Nephron progenitor cell (in vitro differentiated cells): ENCODE measurements at places on chromosomes 3 and 15.

DNA sequence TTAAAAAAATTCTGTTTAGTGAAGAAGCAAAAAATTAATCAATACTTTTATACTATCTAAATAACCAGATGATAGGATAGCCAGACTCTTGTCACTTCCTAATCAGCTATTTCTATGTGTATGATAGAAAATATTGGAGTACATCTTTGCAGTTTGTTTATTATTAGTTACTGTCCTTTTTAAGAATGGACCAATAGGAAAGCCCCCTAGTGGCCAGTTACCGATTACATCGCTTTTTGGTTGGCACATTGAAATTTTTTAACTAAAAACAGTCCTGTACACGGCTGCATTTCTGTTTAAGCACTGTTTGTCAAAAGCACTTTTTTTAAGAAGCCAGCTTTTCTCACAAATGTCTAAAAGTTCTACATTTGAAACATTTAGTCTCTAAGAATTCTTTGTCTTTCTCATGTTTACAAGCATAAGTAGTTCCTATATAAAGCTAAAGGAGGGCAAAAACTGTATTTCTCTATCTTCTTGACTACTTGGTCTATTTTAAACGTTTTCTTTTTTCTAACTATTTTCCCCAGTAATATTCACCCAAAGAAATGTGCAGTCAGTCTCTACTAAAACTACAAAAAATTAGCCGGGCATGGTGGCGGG lies 253.2 kb upstream of the LRTM1 start:
- H3K27me3 ChIP-seq, result no peaks in the 10 kb centered on the region
- no peak overlapping the region for H3K4me3 ChIP-seq
- H3K4me1 ChIP-seq, result peaks cover 39% of the 10 kb centered on the region
- H3K27ac ChIP-seq, result no peak overlapping the region
- peak; percentile 38 for DNase-seq

DNA sequence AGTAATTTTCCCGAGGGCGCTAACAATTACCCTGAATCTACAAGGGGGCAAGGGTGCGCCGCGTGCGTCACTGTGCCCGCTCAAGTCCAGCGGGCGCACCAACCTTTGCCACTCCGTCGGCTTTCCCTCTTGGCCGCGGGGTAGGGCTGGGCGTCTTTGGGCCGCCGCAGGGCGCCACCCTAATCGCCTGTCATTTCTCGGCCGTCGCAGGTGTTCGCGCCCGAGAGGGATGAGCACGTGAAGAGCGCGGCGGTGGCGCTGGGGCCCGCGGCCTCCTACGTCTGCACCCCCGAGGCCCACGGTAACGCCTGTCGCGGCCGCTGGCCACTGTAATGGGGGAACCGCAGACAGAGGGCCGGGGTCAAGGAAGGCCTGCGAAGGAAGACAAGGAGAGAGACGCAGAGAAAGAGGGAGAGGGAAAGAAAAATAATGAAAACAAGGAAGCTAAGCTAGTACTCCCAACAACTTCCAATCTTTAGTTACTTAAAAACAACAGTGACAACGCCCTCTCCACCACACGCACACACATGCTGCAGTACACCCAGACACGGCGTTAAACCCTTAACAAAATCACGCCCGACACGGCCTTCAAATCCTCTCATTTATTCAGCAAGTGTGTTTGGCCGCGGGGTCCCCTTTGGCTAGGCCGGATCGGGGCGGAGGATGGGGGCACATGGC lies 3.8 kb downstream of the SKOR1 start:
- H3K4me1 ChIP-seq, result peaks cover 63% of the 10 kb centered on the region
- peak overlapping the region; percentile 75 for H3K4me3 ChIP-seq
- no peak overlapping the region for H3K27ac ChIP-seq
- no peaks in the 10 kb centered on the region for H3K36me3 ChIP-seq
- no peak for DNase-seq

DNA sequence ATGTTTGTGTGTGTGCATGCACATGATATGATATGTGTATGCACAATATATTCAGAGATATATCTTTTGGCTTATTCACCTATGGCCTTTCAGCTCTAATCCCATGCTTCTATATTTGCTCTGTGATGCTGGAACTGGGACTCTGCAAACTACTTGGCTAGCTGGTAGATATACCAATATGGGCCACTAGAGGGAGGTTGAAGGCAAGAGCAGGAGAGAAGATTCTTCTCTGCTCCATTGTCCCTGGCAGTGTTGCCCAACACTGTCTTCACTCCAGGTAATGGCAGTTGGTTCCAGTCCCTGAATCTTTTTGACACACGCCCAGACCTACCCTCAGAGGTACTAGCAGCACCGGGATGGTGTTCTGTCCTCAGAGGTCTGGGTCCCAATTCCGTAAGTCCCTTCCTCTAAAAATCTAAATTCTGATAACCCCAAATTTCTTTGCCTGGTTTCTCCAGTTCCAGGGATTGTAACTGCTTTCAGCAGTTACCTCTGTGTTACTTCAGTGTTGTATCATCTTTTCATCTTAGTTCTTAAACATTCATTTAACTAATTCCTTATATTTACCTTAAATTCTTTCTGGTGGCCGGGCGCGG lies 44.7 kb downstream of the GTPBP8 start:
- peaks cover 12% of the 10 kb centered on the region for H3K4me1 ChIP-seq
- no peaks in the 10 kb centered on the region for H3K36me3 ChIP-seq
- no peak overlapping the region for H3K27ac ChIP-seq

GRCh38 chr3:194736896-194737600 lies 51.4 kb downstream of the FAM43A start:
- no peak overlapping the region for H3K27ac ChIP-seq
- peaks cover 35% of the 10 kb centered on the region for H3K27me3 ChIP-seq
- H3K4me3 ChIP-seq, result no peak overlapping the region

- peaks cover 14% of the 10 kb centered on the region for H3K36me3 ChIP-seq
- no peaks in the 10 kb centered on the region for H3K4me1 ChIP-seq
- H3K27ac ChIP-seq, result peak overlapping the region; percentile 3
- DNase-seq, result no peak
- no peaks in the 10 kb centered on the region for H3K27me3 ChIP-seq
- H3K4me3 ChIP-seq, result no peak overlapping the region
Measured at GRCh38 chr3:17639765-17640164, 102.7 kb downstream of the TBC1D5 start.

- no peak overlapping the region for H3K4me3 ChIP-seq
- DNase-seq, result no peak
- peaks cover 5% of the 10 kb centered on the region for H3K4me1 ChIP-seq
- H3K36me3 ChIP-seq, result peaks cover 12% of the 10 kb centered on the region
- peaks cover 27% of the 10 kb centered on the region for H3K27me3 ChIP-seq
Measured at GRCh38 chr3:46470831-46471230, 6.1 kb upstream of the LTF start.

- peaks cover 7% of the 10 kb centered on the region for H3K36me3 ChIP-seq
- peaks cover 9% of the 10 kb centered on the region for H3K4me1 ChIP-seq
- H3K27me3 ChIP-seq, result peaks cover 16% of the 10 kb centered on the region
- no peak overlapping the region for H3K4me3 ChIP-seq
- DNase-seq, result peak; percentile 37
Measured at GRCh38 chr15:69939513-69940440, 157.9 kb downstream of the TLE3 start.

- DNase-seq, result no peak
- no peaks in the 10 kb centered on the region for H3K27me3 ChIP-seq
- peaks cover 12% of the 10 kb centered on the region for H3K4me1 ChIP-seq
- H3K27ac ChIP-seq, result no peak overlapping the region
- H3K36me3 ChIP-seq, result no peaks in the 10 kb centered on the region
Measured at GRCh38 chr15:91408476-91409076, 308.5 kb downstream of the SV2B start.

DNA sequence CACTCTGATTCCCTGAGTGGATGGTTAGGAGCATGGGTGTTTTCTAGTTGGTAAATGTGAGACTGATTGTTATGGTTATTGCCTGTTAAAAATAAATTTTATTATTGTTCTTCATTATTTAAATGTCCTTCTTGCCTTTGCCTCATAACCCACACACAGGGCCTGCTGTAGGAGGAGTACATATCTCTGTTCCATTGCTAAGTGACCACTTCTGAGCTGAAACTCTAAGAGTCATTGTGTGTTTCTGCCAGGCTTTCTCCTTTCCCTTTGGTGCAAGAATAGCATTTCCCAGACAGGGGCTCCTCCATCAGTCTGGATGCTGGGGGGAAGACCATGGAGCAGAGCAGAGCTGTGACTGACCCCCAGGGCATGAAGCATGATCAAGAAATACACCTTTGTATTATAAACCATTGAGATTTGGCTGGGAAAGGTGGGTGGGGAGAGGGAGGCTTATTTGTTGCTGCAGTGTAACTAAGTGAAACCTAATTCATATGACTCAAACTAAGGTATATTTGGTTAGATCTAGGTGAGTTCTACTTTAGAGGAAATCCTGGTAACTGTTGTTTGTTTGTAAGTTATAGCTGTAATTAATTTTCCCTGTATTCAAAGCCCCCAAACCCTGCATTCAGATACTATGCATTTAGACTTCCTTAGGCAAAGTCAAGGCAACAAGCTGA lies 137.4 kb downstream of the TGFBR2 start:
- H3K27ac ChIP-seq, result no peak overlapping the region
- no peak for DNase-seq
- peaks cover 4% of the 10 kb centered on the region for H3K27me3 ChIP-seq
- H3K36me3 ChIP-seq, result no peaks in the 10 kb centered on the region

GRCh38 chr15:56105855-56106254 lies 112.4 kb upstream of the NEDD4 start:
- H3K4me1 ChIP-seq, result no peaks in the 10 kb centered on the region
- H3K27ac ChIP-seq, result no peak overlapping the region
- H3K4me3 ChIP-seq, result no peak overlapping the region
- H3K36me3 ChIP-seq, result peaks cover 58% of the 10 kb centered on the region
- DNase-seq, result no peak
- H3K27me3 ChIP-seq, result peaks cover 3% of the 10 kb centered on the region

DNA sequence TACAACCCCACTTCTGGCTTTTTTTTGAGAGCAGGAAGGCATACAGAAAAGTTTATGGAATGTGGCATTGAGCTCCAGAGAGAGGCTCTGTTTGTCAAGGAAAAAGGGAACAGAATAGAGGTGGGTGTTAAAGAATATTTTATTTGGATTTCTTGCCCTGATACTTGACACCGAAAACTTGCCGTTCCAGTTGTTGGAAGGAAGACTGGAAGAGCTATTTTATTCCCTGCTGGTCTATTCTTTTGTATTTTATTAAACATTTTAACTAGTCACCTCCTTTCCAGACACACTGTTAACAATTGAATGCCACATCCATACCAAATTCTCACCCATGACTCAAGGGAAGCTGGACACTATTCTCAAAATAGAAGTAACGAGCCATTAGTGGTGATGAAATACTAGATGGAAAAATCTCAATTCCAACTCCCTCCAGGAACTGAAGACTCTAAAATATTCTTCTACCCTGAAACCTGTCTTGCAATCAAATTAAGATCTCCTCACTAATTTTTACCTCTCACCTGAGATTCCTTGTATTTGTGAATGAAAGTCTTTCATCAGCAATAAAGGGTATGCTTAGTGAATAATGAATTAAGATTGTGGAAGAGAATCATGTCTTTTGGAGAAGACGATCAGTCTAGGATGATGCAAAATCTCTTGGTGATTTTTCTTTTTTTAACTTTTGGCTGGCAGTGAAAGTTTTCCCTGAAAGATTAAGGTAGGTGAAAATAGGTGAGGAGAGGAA lies 28.5 kb downstream of the GREM1 start:
- H3K27me3 ChIP-seq, result no peaks in the 10 kb centered on the region
- no peak overlapping the region for H3K4me3 ChIP-seq
- DNase-seq, result no peak
- H3K27ac ChIP-seq, result no peak overlapping the region
- H3K4me1 ChIP-seq, result peaks cover 26% of the 10 kb centered on the region

- H3K36me3 ChIP-seq, result peaks cover 4% of the 10 kb centered on the region
- no peak overlapping the region for H3K4me3 ChIP-seq
Measured at GRCh38 chr3:66796343-66796742, 201.8 kb upstream of the KBTBD8 start.

DNA sequence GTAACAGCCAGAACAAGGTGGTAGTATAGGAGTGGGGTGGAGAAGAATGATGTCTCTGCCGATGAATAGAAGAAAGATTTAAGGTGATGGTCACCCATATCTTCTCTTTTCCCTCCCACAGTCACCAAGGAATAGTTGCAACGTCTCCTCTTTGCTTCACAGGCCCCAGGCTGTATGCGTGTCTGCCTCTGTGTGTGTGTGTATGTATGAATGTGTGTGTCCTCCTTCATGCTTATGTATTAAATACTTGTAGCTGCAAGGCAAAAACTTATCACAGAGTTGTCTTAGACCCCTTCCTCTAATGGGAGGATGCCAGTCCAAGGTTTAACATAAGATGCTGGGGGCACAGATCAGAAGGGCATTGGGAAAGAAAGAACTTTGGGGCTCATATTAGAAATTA lies 19.1 kb upstream of the BNC1 start:
- H3K27me3 ChIP-seq, result peaks cover 8% of the 10 kb centered on the region
- DNase-seq, result no peak
- H3K4me1 ChIP-seq, result peaks cover 49% of the 10 kb centered on the region
- no peak overlapping the region for H3K27ac ChIP-seq

- no peaks in the 10 kb centered on the region for H3K4me1 ChIP-seq
- peaks cover 12% of the 10 kb centered on the region for H3K27me3 ChIP-seq
- no peak for DNase-seq
- no peaks in the 10 kb centered on the region for H3K36me3 ChIP-seq
Measured at GRCh38 chr3:69409011-69409410, 23.1 kb upstream of the FRMD4B start.

DNA sequence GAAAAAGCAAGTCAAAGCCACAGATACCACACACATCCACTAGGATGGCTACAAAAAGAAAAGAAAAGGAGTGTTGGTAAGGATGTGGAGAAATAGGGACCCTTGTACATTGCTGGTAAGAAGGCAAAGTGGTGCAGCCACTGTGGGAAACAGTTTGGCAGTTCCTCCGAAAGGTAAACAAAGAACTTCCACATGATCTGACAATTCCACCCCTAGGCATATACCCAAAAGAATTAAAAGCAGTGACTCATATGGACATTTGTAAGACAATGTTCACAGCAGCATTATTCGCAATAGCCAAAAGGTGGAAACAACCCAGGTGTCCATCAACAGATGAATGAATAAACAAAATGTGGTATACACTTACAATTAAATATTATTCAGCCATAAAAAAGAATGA lies 22.2 kb upstream of the GMPPB start:
- peaks cover 30% of the 10 kb centered on the region for H3K4me1 ChIP-seq
- H3K36me3 ChIP-seq, result peaks cover 55% of the 10 kb centered on the region
- H3K4me3 ChIP-seq, result no peak overlapping the region
- DNase-seq, result no peak

DNA sequence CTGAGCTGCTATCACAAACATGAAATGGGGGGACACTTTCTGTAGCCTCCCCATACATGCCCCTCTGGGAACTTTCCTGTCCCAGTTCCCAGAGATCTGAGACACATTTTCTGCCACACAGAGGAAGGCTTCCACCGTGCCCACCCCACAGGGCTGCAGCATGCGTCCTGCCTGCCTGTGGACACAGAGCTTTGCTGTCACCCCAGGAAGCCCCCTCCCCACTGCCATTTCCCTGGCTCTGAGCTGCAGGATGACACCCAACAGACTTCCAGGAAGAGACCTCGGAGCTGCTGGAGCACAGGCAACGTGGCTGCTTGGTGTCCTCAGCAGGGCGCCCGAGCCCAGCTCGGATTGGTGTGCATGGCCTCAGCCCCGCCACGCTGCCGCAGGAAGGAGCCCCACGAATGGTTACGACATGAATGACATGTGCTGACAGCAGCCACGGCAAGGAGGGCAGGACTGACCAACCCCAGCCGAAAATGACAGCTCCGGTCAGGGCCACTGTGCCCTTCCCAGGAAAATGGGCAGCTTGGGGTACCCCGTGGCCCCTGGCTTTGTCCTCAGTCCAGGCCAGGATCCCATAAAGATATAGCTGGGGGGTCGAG lies 81.3 kb downstream of the VGLL4 start:
- H3K36me3 ChIP-seq, result peaks cover 61% of the 10 kb centered on the region
- peak overlapping the region; percentile 83 for H3K27ac ChIP-seq
- peaks cover 78% of the 10 kb centered on the region for H3K4me1 ChIP-seq
- no peak overlapping the region for H3K4me3 ChIP-seq
- DNase-seq, result no peak

- H3K27ac ChIP-seq, result no peak overlapping the region
- no peaks in the 10 kb centered on the region for H3K4me1 ChIP-seq
- no peak overlapping the region for H3K4me3 ChIP-seq
- no peak for DNase-seq
Measured at GRCh38 chr3:171420667-171421066, 39.5 kb downstream of the TNIK start.
